CD4-positive, alpha-beta T cell treated with Interleukin-17A for 4 hours (primary cell): ENCODE measurements at places on chromosomes 3 and 15.

GRCh38 chr15:50627351-50628055, 59.1 kb downstream of the TRPM7 start:
- DNase-seq = no peak

DNA sequence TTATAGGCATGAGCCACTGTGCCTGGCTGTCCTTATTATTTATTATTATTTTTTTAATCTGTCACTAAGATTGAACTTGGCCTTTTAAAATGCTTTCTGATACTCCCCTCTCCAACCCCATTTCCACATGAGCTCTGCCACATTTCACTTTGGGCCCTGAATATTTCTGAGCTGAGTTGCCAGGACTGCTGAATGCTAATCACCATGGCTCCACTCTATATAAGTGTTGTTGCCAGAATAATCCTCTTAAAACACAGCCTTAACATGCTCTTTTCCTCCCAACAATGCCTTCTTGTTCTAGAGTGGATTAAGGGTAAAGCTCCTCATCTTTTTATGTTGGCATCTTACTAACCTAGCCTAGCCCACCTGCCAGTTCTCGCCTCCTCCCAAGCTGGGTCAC, 124.4 kb downstream of the PDZRN3 start:
- no peak for DNase-seq

- DNase-seq = no peak
These were observed 56.2 kb upstream of the IGF1R start for GRCh38 chr15:98592136-98592535.

- DNase-seq = no peak
These were observed 5.9 kb downstream of the CASR start for GRCh38 chr3:122189357-122189756.

DNA sequence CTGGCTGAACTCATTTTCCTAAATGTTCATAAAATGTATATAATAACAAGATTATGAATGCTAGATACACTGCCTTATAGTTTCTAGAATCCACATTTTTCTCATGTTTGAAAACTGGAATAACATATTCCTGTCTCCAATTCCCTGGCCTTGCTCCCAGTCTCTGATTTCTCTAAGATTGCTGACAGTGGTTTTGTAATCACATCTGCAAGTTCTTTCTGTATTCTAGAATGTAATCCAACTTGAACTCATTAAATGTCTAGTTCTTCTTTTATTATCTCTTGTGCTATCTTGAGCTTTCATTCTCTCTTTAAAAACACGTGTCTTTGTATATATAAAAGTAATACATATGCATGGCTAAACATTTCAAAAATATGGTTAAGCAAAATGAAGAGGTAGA, 215.2 kb upstream of the ADAMTS9 start:
- DNase-seq = no peak

GRCh38 chr3:126284258-126284904, 72.8 kb downstream of the KLF15 start:
- no peak for DNase-seq

GRCh38 chr3:70488131-70488530, 175.7 kb upstream of the MDFIC2 start:
- no peak for DNase-seq
